Adrenal gland (tissue), 19 donors: ENCODE measurements at places on chromosomes 6 and 20. TPM values are rescaled to one million over a fixed set of nuclear protein-coding genes. Genes with fewer than 3 reads are reported as not detected.
A peak's percentile ranks its signal among the peaks of the same experiment; 100 is the strongest.

DNA sequence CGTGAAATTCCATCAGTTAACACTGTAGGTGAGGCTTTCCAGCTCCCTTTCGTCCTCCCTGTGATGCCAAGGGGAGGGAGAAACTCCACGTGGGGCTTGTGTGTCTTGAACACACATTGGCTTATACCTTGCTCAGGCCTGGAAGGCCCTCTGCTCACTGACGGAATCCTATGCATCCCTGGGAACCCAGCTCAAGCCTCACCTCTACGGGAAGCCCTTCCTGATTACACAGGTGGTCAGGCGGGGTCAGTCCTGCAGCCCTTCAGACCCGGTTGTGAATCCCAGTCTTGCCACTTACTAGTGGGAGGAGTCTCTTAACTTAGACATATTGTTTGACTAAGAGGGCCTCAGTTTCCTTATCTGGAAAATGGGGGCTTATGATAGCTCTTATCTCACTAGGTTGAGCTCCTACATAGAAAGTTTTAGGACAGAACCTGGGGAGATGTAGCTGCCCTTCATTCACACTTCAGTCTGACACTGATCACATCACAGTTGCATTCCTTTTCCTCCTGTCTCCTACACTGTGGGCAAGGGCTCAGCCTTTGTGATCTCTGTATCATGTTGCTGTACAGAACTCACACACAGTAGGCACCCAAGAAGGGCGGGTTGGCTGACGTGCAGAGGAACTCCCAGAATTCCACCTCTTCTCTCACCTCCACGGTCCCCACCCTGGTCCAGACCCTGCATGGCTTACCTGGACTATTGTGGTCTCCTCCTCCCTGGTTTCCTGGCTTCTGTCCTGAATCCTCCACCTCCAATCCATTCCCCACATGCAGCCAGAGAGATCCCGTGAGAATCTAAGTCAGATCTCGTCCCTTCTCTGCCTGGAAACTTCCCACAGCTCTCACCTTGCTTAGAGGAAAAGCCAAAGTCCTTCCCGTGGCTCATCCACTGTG lies 129.6 kb downstream of the CEBPB start:
- DNase-seq = no peak
- peaks cover 24% of the 10 kb centered on the region for H3K4me1 ChIP-seq
- peak overlapping the region; percentile 73 for H3K27ac ChIP-seq
- no peak overlapping the region for H3K4me3 ChIP-seq
- no peaks in the 10 kb centered on the region for H3K27me3 ChIP-seq

- H3K27me3 ChIP-seq = no peaks in the 10 kb centered on the region
- peaks cover 10% of the 10 kb centered on the region for H3K4me1 ChIP-seq
- H3K36me3 ChIP-seq = peaks cover 57% of the 10 kb centered on the region
- no peak overlapping the region for H3K4me3 ChIP-seq
Observed at GRCh38 chr6:30618270-30618797, 694 bp downstream of the MRPS18B start.

GRCh38 chr6:7561153-7561964 lies 19.9 kb downstream of the DSP start:
- no peak overlapping the region for H3K27ac ChIP-seq
- H3K4me3 ChIP-seq = no peak overlapping the region
- no peak for DNase-seq
- H3K27me3 ChIP-seq = no peaks in the 10 kb centered on the region

DNA sequence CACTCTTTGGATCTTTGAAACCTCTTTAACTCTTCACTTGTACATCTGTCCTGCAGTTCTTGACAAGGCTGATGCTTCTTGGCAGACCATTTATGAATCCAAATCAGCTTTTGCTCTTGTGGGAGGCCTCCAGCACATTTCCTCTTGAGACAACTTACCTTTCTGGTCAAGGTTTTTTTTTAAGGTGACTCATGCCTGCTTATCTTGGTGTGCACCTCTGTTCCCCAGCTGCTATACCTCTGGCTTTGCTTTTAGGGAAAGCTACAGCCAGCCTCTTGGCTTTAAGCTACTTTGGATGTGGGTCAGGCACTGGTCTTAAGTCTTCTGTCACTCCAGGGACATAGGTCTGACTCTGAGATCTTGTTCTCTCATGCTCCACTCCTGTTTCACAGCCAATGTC lies 106.5 kb downstream of the PHF3 start:
- H3K27me3 ChIP-seq = no peaks in the 10 kb centered on the region
- no peak overlapping the region for H3K27ac ChIP-seq
- H3K36me3 ChIP-seq = no peaks in the 10 kb centered on the region
- peaks cover 6% of the 10 kb centered on the region for H3K4me1 ChIP-seq
- no peak for DNase-seq

DNA sequence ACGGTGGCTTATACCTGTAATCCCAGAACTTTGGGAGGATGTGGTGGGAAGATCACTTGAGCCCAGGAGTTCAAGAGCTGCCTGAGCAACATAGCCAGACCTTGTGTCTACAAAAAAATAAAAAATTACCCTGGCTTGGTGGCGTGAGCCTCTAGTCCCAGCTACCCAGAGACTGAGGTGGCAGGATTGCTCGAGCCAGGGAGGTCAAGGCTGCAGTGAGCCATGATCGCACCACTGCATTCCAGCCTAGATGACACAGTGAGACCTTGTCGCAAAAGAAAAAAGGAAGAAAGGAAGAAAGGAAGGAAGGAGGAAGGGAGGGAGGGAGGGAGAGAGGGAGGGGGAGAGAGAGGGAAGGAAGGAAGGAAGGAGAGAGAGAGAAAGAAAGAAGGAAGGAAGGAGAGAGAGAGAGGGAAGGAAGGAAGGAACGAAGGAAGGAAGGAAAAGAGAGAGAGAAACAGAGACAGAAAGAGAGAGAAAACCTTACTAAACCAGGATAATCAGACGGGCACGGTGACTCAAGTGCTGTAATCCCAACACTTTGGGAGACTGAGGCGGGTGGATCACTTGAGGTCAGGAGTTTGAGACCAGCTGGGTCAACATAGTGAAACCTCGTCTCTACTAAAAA lies 10.9 kb upstream of the PNRC1 start:
- H3K4me1 ChIP-seq = peaks cover 12% of the 10 kb centered on the region
- no peaks in the 10 kb centered on the region for H3K36me3 ChIP-seq
- H3K27ac ChIP-seq = peak overlapping the region; percentile 57
- H3K27me3 ChIP-seq = no peaks in the 10 kb centered on the region

- no peaks in the 10 kb centered on the region for H3K27me3 ChIP-seq
- H3K36me3 ChIP-seq = no peaks in the 10 kb centered on the region
- no peak for DNase-seq
- no peak overlapping the region for H3K27ac ChIP-seq
Observed at GRCh38 chr6:143103916-143104315, 43.2 kb downstream of the AIG1 start.

DNA sequence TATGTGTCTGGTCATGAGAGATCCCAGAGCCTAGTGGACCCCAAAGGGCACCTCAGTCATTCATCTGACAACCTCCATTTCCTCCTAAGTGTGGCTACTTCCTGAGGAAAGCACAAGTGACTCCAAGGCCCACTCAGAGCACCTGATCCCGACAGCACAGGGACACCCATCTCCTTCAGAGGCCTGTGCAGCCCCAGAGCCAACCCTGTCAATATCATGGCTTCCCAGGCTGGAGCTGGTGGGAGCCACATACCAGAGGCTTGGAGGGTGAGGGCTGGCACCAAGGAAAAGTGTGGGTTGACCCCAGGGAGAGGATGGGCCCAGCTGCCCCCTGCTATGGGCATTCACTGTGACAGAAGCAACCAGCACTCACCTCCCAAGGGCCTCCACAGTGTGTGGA lies 117.3 kb downstream of the PSMB1 start:
- no peaks in the 10 kb centered on the region for H3K4me1 ChIP-seq
- H3K36me3 ChIP-seq = no peaks in the 10 kb centered on the region
- H3K27me3 ChIP-seq = no peaks in the 10 kb centered on the region
- H3K27ac ChIP-seq = no peak overlapping the region
- no peak overlapping the region for H3K4me3 ChIP-seq
- no peak for DNase-seq

DNA sequence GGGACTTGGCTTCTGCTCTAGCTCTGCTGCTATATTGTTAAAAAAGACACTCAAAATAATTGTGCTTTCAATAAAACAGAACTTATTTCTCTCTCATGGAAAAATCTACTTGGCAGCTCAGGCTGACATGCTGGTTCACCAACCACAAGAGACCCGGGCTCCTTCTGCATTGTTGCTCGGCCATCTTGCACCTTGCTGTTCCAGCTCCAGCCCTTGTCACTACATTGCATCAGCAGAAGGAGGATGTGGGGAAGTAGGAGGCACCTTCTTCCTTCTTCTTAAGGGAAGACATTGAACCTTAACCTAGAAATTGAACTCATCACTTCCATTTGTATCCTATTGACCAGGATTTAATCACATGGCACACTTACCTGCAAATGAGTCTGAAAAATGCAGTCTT lies 6.6 kb upstream of the C20orf202 start:
- no peak overlapping the region for H3K4me3 ChIP-seq
- H3K27ac ChIP-seq = no peak overlapping the region
- no peak for DNase-seq
- H3K27me3 ChIP-seq = no peaks in the 10 kb centered on the region
- H3K36me3 ChIP-seq = no peaks in the 10 kb centered on the region

- H3K4me1 ChIP-seq = no peaks in the 10 kb centered on the region
- no peak overlapping the region for H3K27ac ChIP-seq
- no peak for DNase-seq
- no peaks in the 10 kb centered on the region for H3K36me3 ChIP-seq
- H3K4me3 ChIP-seq = no peak overlapping the region
Observed at GRCh38 chr6:157282284-157282683, 41.0 kb downstream of the TMEM242 start.

GRCh38 chr20:25254571-25254970 lies 6.7 kb downstream of the PYGB start:
- peaks cover 4% of the 10 kb centered on the region for H3K36me3 ChIP-seq
- no peaks in the 10 kb centered on the region for H3K27me3 ChIP-seq
- no peak overlapping the region for H3K4me3 ChIP-seq
- no peak for DNase-seq
- peak overlapping the region; percentile 66 for H3K27ac ChIP-seq

DNA sequence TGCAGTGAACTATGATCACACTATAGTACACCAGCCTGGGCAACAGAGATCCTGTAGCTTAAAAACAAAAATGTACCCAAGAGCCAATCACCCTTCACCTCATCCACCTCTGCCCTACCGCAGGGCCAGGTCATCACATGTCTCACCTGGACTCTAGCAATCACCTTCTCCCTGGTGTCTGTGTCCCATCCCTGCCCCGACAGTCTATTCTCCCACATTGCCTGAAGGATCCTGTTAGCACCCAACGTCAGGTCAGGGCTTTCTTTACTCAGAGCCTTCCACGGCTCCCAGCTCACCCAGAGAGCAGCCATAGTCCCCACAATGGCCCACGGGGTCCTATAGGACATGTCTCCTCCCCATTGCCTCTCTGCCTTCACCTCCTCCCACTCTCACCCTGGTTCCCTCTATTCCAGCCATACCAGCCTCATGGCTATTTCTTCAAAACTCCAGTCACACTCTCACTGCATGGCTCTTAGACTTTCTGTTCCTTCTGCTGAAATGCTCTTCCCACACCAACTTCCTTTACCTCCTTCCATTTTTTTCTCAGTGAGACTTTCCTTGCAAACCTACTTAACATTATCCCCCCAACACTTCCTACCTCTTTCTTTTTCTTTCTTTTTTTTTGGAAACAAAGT lies 22.5 kb upstream of the ARFGEF2 start:
- DNase-seq = no peak
- no peaks in the 10 kb centered on the region for H3K4me1 ChIP-seq
- H3K27me3 ChIP-seq = no peaks in the 10 kb centered on the region
- no peak overlapping the region for H3K27ac ChIP-seq
- H3K4me3 ChIP-seq = no peak overlapping the region

GRCh38 chr6:135813401-135813800 lies 38.1 kb upstream of the PDE7B start:
- no peaks in the 10 kb centered on the region for H3K27me3 ChIP-seq
- H3K4me3 ChIP-seq = no peak overlapping the region
- H3K27ac ChIP-seq = no peak overlapping the region
- H3K4me1 ChIP-seq = no peaks in the 10 kb centered on the region

- DNase-seq = no peak
- H3K4me3 ChIP-seq = no peak overlapping the region
- no peaks in the 10 kb centered on the region for H3K4me1 ChIP-seq
- H3K27ac ChIP-seq = no peak overlapping the region
- no peaks in the 10 kb centered on the region for H3K27me3 ChIP-seq
Observed at GRCh38 chr6:65719101-65719500, 12.1 kb upstream of the EYS start.

The ALDH5A1 gene
- total RNA-seq = 8.2 TPM

The C4B gene
- total RNA-seq = 5,092 TPM

The MAK gene
- total RNA-seq = not detected
